ENCODE measurements at places on chromosomes 7 and 10. TPM values are rescaled to one million over a fixed set of nuclear protein-coding genes. Genes with fewer than 3 reads are reported as not detected.

- no peak for DNase-seq
Observed at GRCh38 chr10:63698787-63699150, 177.6 kb downstream of the REEP3 start.

GRCh38 chr7:25180592-25180923, 47.7 kb downstream of the NPVF start:
- DNase-seq = no peak

GRCh38 chr7:20214921-20215669, 2.1 kb downstream of the MACC1 start:
- DNase-seq = no peak

- DNase-seq = no peak
Observed at GRCh38 chr7:104981672-104982037, 32.4 kb upstream of the KMT2E start.

The PSMA2 gene
- total RNA-seq = 103 TPM

The CALCR gene
- 0.62 TPM for total RNA-seq

DNA sequence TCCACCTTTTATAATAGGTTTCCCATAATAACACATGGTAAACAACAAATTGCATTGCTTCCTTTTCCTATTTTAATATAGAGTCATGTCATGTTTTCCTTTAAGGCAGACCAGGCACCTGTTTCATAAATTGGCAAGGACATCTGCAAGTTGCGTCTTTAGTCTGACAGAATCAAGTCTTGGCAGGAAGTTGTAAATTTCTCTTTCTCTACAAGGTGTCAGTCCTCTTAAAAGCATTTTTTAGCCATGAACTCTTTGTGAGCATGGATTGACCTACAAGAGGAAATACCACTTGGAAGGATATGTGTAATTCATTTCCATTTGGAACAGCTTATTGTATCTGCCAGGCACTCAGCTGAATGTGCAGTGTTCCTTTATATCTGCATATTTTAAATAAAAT, 176.8 kb downstream of the PRKG1 start:
- no peak for DNase-seq

DNA sequence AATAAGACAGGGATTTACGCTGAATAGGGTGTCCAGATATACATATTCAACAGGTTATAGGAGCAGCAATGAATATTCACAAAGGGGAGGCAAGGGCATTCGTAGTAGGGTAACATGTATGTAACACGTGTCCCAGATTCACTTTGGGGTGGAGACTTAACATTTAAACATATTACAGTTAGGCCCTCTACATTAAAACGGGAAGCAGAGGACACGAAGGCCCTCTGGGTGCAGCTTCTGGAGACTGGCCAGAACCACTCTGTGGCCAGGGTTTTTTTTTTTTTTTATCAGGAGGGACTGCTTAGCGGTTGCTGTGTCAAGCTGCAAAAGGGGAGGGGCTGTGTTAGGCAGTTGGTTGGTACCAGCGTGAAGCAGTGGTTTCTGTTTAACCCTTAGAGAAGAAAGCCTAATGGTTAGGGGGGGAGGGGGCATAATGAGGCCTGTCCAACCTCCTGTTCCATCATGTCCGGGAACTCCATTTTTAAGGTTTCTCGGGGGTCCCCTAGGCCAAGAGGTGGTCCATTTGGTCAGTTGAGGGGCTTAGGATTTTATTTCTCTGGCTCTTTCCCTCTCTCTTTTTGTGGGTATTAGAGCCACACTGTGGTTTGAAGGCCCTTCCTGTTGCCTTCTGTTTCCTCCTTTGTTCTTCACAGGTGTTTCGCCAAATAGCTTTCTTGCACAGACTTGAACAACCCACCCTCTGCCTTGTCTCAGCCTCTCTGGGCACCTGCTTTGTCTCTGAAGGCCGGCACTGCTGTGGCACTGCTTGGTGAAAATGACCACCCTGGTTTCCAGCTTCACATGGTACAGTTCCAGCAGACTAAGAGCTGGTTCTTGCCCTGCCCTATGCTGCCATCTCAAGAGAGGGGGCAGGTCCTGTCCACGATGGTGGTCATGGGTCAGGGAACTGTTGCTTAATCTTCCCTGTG, 26.4 kb downstream of the PRF1 start:
- DNase-seq = no peak

DNA sequence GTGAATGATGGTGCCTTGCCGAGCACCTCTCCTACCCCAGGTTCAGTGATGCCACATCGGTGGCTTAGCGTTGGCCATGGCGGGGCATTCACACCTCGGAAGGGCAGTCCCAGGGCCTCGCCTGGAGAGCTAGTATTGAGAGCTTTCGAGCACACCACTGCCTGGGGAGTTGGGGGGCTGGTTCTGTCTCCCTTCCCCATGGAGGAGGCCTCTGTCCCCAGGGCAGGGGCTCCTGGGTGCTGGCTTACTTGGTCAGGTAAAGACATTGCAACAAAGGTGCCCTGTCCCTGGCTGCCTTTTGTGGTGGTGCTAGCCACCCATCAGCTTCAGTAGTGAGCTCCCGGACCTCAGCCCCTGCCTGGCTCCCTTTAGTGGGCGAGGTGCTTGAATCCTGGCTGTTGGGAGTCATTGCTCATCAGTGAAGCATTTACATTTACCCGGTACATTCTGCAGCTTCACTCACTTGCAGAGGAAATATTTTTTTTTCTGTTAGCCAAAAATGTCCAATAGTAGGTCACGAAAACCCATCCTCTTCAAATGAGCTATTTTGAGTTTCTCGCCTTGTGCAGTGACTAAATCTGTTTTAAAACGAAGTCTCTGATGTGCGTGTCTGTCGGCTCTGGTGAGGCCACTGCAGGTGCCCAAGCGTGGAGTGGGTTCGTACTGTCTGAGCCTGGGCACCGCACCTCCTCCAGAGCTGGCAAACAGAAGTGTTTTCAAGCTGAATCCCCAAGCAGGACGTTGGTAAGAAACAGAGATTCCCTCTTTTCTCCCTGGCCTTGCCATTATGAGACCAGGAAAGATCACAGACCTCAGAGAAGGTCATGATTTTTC, 95.5 kb downstream of the INPP5A start:
- no peak for DNase-seq

The HOXA3 gene
- 0.13 TPM for total RNA-seq

The PON1 gene
- 1.5 TPM for total RNA-seq

GRCh38 chr7:100147278-100147677, 1.4 kb upstream of the LAMTOR4 start:
- DNase-seq = no peak

The ADRB1 gene
- not detected for total RNA-seq

DNA sequence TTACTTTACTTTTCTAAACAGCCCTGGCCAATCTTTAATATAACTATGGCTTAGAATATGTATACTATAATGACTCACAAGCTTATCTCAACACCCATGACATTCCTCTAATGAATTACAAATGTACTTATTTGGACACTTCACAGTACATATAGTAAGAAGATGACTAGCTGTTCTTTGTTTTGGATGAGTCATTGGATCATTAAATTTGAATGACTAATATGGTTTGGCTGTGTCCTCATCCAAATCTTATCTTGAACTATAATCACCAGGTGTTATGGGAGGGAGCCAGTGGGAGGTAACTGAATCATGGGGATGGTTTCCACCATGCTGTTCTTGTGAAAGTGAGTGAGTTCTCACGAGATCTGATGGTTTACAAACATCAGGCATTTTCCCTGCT, 807.5 kb upstream of the SORCS1 start:
- no peak for DNase-seq

GRCh38 chr7:99825452-99825851, 2.4 kb upstream of the CYP3A43 start:
- no peak for DNase-seq

DNA sequence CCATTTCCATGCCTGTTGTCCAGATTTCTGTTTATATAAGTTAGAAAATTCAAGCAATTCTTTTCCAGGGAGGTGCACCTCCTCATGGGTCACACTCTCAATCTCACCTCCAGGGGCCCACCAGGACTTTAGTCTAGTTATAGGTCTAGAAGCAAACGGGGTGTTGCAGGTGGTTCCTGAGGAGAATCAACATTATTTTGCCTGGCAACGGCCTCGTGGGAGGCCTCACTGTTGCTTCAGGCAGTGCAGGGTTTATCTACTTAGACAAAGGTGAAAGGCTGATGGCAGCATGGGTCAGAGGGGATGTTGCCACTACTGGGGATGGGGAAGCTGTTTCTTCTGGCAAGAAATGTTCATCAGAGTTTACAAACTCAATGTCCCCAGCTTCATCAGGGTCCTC, 56.7 kb upstream of the LRRC18 start:
- no peak for DNase-seq

The COL17A1 gene
- 4.2 TPM for total RNA-seq

DNA sequence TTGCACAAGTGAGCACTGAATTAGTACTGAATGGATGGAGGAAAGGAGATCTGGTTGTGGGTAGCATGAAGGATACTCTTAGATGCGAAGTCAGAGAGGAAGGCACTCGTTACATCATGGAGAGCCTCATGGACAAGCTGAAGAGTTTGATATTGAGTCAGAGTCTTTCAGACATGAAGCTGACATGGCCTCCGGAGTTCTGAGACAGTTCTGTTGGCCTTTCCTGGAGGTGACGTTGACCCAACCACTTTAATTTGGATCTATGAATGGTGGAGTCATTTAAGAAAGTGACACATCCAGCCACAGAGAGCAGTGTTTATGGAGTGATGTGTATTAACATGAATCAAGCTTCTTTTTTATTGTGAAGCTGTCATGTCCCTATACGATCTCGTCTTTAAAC, 286.3 kb upstream of the CDC14C start:
- no peak for DNase-seq

- no peak for DNase-seq
Observed at GRCh38 chr7:112059675-112060074, 146.5 kb downstream of the DOCK4 start.

The ZNF117 gene
- 42.0 TPM for total RNA-seq

DNA sequence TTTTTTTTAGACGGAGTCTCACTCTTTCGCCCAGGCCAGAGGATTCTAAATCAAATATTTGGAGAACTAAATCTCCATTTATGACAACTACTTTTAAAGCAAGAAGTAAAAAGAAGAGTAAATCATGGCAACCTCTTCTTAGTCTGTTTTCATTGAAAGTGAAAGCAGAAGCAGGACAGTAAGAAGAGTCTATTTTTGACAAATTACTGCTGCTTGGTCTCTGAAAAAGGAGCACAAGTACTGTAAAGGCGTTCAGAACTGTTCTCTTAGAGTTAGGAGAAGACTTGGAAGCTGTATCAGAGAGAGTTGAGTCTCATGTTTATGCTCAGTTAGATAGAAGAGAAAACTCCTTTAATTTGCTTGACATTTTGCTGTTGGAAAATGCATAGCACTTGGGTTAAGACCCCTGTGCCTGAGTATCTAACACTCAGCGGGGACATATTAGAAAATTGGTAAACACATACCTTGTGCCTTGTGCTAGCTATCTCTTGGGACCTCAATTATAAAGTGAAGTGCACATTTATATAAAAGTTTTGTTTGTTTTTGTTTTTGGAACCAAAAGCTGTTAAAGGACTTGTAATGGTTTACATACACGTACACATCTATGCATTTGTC, 433.0 kb downstream of the ANKRD7 start:
- no peak for DNase-seq

- no peak for DNase-seq
Observed at GRCh38 chr7:74006451-74007241, 21.3 kb upstream of the ELN start.

The UCMA gene
- total RNA-seq = not detected

- DNase-seq = no peak
Observed at GRCh38 chr10:44013981-44014380, 365.3 kb upstream of the ZNF32 start.

DNA sequence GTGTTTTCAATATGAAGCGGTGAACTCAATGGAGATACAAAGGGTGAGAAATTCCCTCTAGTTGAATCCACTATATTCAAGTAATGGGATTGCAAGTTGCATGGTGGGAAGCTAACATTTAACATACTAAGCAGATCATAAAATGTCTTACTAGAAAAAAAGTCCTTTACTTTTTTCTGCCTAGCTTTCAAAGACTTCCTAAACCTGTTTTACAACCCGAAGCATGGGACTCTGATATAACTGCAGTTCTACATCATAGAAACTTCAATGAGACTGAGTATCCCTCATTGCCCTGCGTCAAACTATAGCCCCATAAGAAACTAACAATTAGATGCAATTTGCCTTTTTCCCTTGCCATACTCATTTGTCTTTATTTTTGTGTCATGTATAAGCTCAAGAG, 179.9 kb downstream of the RTKN2 start:
- no peak for DNase-seq

The SPDYE2 gene
- not detected for total RNA-seq

DNA sequence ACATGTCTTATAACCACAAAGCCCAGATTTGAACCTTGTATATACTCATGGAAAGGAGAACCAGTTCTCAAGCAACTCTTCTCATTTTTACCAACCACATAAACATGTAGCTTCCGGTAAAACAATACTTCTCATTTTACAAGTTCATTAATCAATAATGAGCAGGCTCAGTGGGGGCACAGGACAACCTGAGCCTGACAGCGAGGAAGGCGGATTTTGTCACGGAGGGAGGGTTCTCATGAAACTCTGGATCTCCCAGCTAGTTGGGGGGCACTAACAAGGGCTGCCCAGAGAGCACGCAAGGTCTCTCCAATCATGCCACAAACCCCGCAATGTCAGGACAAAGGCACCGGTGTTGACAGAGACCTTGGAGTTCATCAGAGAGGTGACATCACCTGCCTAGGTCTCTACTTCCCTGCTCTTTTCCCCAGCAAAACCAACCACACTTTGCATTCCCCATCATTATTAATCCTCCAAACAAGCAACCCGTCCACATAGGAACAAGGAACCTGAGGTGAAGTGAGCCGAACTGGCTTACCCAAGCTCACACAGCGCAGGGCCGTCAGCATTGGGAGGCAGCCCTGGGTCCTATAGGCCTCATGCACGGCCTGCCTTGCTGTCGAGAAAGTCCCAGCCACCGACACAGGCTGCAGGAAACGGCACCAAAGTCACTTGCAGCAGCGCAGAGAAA, 192.1 kb upstream of the KLF14 start:
- DNase-seq = no peak

- DNase-seq = no peak
Observed at GRCh38 chr7:39300276-39300675, 265.9 kb upstream of the YAE1 start.

GRCh38 chr10:116698364-116698763, 44.0 kb downstream of the HSPA12A start:
- no peak for DNase-seq

GRCh38 chr7:47288060-47288459, 293.9 kb downstream of the TNS3 start:
- DNase-seq = no peak

GRCh38 chr7:131166066-131166465, 161.6 kb upstream of the MKLN1 start:
- DNase-seq = no peak

DNA sequence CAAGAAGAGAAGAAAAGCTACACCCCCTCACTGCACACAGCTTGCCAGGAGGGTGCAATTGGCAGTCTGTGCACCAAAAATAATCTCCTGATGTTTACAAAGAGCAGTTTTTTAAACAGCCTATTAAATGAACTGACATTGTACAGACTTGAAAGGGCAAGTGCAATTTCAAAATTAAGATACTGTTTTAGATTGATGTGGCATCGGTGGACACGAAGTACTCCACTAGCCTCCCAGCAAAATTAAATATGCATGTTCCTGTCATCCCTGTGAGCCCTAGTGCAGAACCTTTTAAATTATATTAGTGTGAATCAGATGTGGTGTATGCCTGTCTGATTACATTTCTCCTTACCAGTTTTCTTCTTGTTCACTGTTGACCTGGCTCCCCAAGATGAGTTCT, 87.9 kb downstream of the WIPF3 start:
- no peak for DNase-seq
